Activated CD4-positive, CD25-positive, alpha-beta regulatory T cell treated with anti-CD3 and anti-CD28 coated beads, Interleukin-2, amount 50 U/mL, for 24 hours (primary cell): ENCODE measurements at places on chromosomes 1 and 21.
A peak's percentile ranks its signal among the peaks of the same experiment; 100 is the strongest.

DNA sequence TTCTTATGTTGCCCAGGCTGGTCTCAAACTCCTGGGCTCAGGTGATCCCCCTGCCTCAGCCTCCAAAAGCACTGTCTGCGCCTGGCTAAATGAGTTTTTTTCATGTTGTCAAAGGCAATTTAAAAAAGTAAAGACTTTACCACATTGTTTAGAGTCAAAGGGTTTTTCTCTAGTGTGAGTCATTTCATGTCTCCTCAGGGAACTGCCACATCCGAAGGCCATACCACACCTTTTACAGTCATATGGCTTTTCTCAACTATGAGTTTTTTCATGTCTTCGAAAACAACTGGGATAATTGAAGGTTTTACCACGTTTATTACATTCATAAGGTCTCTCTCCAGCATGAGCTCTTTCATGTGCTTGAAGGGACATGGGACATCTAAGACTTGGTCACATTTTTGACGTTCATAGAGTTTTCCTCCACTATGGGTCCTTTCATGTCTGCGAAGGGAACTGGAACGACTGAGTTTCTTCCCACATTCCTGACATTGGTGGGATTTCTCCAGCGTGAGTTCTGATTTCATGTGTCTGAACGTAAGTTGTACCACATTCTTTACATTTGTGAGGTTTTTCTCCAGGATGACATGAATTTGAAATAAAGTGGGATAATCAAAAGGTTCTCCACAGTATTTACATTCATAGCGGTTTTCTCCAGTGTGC is 65.6 kb downstream of the UCHL5 start:
- peak; percentile 35 for ATAC-seq

- no peak for ATAC-seq
Measured at GRCh38 chr21:40678681-40679284, 168.2 kb downstream of the DSCAM start.

DNA sequence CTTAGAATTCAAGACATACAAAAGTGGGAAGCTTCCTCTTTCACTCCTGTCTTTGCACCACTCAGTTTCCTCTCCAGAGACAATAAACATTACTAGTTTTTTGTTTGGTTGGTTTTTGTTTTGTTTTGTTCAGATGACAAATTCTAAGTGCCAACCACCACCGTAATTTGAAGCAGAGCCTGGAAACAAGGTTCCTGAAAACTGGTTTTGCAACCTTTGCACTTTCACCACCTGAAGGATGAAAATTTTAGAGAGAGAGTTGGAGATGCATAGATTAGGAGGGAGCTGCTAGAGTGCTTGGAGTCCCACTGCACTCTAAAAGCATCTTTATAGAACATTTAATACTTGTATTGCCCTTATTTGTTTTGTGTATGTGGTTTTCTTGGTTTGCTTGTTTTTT is 20.2 kb upstream of the MGST3 start:
- no peak for ATAC-seq

GRCh38 chr1:184789884-184790283 is 35.2 kb upstream of the EDEM3 start:
- no peak for ATAC-seq

GRCh38 chr1:43238085-43238484 is 31.7 kb upstream of the TMEM125 start:
- no peak for ATAC-seq

DNA sequence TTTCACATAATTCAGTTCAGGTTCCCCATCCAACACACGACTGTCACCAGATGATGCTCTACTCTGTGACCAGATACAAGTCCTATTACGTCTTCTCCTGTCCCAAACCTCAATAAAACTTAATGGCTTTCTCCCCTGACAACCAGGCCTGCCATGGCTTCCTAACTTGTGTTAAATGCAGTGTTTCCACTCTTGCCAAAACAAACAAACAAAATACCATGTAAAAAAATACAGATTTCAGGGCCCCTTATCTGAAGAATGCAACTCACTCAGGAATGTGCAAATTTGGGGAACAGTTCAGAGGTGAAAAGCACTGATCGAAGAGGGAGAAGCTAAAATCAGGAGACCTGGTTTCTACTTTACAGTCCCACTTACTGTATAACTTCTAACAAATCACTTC is 863 bp upstream of the NUF2 start:
- no peak for ATAC-seq

DNA sequence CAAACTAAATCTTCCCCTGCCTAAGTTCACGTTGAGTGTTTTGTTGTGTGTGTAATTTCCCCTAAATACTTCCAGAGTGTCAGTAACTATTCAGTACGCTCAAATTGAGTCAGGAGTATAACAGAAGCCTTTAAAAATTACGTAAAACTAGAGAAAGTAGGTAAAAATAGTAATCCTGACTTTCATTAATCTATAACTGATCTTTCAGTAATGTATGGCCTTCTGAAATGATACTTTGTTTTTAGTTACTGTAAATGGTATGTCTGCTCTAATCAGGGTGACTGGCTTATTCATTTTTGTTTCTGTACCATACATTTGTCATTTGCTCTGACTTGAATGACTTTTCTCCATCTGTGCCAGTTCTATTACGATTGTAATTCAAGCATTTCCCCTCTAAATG is 29.4 kb downstream of the MIER1 start:
- ATAC-seq = peak; percentile 38

DNA sequence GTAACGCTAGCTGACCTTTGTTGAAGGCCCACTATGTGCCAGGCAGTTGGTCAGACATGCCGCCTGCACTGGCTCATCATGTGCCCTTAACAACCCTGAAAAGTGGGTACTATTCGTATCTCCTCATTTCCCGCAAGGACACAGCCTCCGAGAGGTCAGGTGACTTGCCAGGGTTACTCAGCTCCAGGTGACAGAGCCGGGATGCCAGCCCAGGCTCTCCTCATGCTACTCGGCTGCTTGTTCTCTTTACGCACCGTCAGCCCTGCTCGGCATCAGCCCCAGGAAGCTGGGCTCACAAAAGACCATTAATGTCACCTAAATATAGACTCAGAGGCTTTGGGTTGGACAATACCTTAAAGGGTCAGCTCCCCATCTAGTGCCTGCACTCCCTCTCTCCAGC is 29.0 kb downstream of the GRHL3 start:
- ATAC-seq = no peak

DNA sequence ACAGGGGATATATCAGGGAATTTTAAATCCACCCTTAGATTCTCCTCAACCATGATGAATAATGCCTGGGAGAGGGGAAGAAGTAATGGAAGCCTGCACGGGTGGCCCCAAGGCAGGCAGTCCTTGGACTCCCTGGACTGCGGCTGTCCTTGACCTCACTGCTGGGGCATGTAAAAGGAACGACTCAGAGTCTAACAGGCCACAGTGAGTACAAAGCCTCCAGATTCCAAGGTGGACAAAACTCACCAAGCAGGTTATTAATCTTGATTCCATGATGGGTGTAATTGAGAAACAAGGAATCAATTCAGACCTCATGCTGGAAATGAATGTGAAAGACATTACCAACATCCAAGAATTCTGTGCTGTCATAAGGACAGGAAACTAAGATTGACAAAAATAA is 13.0 kb upstream of the ARHGAP29 start:
- no peak for ATAC-seq

DNA sequence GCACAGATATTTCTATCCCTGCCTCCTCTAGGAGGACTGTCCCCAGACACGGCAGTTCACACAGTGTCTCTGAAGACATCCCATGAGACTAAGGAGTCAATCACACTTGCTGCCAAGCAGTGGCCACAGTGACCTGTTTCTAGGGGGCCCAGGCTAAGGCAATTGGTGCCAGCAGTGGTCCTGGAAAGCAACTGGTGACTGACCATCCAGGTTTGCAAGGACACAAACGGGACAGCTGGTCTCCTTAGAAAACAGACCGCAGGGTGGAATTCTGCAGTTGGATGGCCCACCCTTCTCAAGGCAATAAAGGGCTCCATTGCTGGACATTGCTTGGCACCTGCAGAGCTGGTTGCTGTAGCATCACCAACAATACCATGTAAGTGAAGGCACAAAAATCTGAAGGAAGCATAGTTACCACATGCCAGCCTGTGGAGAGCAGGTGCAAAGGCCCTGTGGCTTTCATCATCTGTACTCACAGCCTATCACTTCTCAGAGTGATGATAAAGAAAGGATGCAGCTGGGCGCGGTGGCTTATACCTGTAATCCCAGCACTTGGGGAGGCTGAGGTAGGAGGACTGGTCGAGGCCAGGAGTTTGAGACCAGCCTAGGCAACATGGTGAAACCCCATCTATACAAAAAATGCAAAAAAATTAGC is 81.5 kb downstream of the STUM start:
- ATAC-seq = no peak

DNA sequence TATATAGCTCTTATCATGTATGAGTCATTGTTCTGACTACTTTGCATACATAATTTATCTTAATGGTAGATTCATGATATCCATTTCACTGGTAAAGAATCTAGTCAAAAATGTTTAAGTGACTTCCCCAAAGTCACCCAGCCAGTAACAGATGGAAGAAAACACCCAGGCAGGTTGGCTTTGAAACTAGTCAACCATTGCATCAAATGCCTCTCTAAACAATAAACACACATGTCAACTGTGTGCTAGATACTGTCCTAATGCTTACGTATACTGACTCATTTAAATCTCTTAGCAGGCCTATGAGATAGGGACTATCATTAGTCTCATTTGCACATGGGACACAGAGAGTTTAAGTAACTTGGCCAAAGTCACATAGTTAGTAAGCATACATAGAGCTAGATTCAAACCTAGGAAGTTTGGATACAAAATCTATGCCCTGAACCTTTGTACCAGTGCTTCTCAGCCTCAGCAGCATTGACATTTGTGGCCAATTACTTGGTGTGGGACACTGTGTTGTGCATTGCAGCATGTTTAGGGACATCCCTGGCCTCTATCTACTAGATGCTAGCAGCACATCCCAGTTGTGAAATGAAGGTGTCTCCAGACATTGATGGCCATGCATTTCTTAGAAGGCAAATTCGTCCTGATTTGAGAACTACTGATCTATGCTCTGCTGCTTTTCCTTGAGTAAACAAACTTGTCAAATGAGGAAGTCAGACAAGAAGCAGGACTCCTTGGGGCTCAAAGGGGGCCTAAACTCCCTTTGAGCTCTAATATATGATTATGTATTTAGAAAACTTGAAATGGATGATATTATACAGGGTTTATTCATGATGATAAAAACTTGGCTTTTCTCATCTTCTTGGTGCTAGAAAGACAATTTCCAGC is 316.3 kb downstream of the KCNH1 start:
- ATAC-seq = no peak

- no peak for ATAC-seq
Measured at GRCh38 chr1:168261390-168261789, 19.3 kb upstream of the TBX19 start.

DNA sequence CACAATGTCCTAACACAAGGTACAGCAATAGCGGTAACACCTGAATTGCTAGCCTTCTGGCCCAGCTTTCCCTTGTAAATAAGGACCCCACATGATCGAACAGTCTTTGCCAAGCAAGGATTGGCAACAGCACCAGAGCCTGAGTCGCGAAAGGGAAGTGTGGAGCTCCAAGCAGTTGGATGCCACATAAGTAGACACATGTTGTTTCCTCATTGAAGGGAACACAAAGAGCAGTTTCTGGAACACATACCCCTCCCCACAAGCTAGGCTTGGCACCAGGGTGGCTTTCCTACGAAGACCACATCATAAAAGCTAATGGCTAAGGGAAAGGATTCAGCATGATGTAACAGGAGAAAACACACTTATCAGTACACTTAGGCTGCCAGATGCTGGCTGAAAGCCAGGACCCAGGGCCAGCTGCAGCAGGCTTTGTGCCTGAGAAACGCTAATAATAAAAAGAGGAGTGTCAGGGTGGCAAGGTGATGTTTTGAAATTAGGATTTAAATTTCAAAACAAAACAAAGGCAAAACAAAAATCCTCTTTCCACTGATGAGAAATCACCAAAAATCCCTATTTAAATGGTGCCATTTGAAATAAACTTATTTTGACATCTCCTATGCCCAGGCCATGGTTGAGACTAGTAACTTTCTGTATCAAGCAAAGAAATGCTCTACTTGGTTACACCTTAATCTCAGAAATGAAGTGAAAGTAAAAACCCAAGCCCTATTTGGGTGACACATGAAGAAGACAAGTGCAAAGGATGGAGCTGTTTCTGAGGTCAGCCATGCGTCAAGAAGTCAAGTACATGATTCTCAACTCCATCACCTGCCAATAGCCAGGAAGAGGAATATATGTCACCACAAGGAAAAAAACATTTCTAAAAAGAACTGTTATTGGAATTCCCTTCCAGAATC is 11.9 kb upstream of the CPLANE2 start:
- peak; percentile 25 for ATAC-seq

GRCh38 chr1:205483372-205483771 is 21.1 kb upstream of the CDK18 start:
- ATAC-seq = no peak

DNA sequence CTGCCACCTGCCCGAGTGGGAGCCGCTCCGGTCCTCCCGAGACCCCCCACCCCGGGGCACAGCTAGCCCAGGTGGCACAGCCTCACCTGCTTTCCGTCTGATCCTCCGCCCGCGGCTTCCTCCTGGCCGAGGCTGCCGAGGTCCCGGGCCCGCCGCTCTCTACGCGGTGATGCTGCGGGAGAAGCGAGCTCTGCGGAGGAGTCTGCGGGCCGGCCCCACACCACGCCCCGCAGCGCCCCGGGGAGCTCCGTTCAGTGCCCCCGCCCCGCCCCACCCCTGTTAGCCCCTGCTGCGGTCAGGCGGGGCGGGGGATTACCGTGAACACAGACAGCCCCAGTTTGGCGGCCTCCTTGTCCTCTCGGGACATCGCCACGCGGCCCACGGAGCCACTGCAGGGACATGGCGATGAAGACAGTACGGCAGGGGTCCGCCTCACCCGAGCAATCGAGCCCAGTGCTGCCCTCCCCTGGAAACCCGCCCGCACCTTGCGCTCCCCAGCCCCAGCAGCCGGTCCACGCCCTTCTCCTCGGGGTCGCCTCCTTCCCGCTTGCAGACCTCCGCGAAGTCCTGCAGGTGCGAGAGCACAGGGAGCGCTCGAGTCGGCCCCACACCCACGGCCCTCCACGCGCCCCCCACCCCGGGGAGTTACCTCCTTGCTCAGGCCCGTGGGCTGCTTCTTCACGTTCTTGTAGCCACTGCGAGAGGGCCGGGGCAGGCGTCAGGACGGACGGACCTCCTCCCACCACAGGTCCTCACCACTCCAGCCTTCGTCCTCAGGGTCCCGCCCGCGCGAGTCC is 933 bp downstream of the C1orf35 start:
- ATAC-seq = peak; percentile 50

- no peak for ATAC-seq
Measured at GRCh38 chr1:3522564-3523265, 68.2 kb downstream of the ARHGEF16 start.

DNA sequence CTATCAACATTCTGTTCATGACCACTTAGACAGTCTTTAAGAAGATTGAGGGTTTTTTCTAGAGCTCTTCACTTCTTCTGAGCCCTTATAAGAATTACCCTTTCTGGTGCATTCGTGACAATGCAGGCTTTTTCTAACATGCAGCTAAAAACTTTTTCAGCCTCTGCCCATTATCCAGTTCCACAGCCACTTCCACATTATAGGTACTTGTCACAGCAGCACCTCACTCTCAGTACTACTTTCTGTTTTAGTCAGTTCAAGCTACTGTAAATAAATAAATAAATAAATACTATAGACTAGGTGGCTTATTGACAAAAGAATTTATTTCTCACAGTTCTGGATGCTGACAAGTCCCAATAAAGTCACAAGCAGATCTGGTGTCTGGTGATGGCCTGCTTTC is 284.4 kb upstream of the PKN2 start:
- ATAC-seq = no peak

GRCh38 chr1:70333245-70333644 is 21.3 kb downstream of the ANKRD13C start:
- ATAC-seq = no peak
